ENCODE measurements at places on chromosomes 11 and 22. TPM values are rescaled to one million over a fixed set of nuclear protein-coding genes. Genes with fewer than 3 reads are reported as not detected.

DNA sequence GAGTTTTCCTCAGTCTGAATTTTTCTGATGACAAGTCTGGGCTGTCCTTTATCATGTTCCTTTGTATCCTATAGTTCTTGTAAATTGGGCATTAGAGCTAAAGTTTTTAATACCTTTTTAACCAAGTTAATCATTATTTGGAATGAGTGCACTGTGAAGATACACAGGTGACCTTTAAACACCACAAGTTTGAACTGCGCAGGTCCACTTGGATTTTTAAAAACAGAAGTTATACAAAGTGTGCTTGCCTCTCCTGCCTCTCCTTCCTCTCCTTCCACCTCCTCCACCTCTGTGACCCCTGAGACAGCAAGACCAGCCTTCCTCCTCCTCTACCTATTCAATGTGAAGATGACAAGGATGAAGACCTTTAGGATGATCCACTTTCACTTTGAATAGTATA is 4.4 kb upstream of the TCP11L1 start:
- peak; percentile 51 for DNase-seq

DNA sequence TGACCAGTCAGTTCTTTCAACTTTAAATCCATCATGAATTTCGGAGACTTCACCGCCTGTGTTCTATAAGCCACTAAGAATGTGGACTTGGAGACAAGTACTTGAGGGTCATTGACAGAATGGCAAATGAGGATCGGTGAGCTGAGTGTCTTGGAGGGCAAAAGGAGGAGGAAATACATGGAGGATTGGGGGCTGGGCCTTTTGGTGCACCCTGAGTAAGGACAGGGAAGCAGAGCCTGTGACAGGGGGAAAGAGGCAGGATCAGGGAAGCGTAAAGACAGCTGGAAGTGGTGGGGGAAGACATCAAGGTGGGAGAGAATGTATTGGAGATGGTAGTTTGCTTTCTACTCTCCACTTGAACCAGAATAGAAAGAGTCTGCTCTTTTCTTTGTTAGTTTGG is 70.4 kb upstream of the MTMR2 start:
- DNase-seq = no peak

GRCh38 chr22:29130476-29130875 is 57.6 kb downstream of the KREMEN1 start:
- DNase-seq = no peak

GRCh38 chr11:134223121-134223520 is 646 bp downstream of the NCAPD3 start:
- DNase-seq = peak; percentile 4

DNA sequence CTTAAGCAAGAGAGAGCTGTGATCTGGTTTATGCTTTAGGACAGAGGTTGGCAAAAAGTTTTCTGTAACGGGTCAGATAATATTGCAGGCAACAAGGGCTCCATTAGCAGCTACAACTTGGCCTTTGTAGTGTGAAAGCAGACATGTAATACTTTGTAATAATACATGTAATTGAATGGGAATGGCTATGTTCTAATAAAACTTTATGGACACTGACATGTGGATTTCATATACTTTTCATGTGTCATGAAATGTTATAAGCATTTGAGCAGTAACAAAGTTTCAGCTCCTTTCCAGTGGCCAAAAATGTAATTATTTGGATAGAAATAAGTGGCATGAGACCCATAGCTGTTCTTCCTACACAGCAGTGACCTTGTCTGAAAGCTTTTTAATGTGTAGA is 3.1 kb downstream of the DYNC2H1 start:
- DNase-seq = no peak

DNA sequence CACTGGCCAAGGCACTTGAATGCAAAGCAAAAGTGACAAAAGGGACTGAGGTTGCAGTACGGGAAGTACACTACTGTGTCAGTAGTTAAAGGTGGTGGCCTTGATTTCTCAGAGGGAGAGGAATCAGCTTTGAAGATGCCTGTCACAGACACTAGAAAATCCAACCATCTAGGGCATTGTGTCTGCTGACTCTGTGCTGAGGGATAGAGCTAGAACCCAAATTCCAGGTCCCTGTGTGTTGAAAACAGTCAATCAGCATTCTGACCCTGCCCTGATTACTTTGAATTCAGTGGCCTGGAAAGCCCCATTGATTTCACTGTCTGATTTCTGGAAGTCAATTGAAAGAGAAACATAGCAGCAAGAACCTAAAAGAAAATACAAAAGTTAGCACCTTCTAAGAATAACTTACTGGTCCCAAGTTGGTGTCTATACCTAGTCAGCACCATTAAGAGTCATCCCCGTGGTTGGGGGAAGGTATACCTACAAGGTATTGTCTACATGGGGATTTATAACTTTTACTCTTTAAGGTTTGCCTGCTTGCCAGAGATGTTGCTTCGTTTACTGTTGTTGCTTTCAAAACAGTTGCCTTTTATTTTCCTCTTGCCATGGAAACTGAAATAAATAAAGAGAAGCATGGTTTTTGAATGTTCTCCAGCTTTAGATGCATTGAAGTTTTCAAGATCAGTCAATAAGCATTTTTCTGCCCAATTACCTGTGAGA is 97.3 kb downstream of the PDHX start:
- DNase-seq = no peak

GRCh38 chr11:86150847-86151173 is 81.9 kb upstream of the PICALM start:
- no peak for DNase-seq

- DNase-seq = peak; percentile 85
These were observed 2.4 kb downstream of the UCP2 start for GRCh38 chr11:73980001-73980961.

- DNase-seq = no peak
These were observed 2.9 kb downstream of the SLC35C1 start for GRCh38 chr11:45807792-45808238.

DNA sequence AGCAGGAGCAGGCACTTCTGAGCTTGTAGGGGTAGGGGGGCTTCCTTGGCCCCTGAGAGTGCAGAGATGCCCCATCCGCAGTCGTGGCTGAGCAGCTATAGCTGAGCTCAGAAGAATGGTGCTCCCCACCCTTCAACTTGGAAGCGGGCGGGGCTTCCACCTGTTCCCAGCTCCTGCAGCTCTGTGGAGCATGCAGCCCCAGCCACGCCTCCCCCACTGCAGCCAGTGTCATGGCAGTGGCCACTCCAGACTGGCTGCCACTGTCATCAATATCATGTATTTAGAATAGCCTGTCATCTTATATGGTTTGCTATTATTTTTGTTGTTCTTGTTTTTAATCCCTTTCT is 213.1 kb downstream of the LRRC4C start:
- no peak for DNase-seq

- DNase-seq = no peak
These were observed 890.2 kb downstream of the NTM start for GRCh38 chr11:132260636-132261035.

- no peak for DNase-seq
These were observed 694.8 kb upstream of the CCDC179 start for GRCh38 chr11:23555085-23555484.

DNA sequence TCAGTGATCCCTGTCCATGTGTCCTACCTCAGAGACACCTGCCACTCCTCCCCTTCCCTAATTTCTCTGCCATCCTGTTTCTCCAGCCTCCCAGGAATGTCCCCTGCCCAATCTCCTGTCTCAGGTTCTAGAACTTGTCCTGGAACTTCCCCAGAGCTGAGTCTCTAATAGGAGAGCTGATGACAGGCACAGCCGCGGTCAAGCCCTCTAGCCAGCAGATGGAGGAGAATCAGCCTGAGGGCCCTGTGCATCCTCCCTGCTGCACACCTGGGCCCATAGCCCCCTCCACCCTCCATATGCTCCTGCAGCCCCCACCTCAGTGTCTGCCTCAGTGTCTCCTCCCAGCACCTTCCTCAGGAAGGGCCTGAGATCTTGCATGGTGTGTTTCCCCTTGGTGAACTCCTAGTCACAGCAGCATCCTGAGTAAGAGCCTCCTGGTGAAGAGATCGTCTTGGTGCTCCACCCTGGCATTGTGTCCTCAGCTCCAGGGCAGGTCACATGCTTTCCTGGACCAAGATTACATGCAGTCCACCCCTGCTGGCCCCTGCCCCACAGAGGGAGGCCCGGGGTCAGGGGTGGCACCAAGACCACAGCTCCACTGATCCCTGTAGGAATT is 43.9 kb upstream of the VPREB1 start:
- no peak for DNase-seq

GRCh38 chr11:59151761-59152160 is 9.1 kb downstream of the FAM111A start:
- no peak for DNase-seq

DNA sequence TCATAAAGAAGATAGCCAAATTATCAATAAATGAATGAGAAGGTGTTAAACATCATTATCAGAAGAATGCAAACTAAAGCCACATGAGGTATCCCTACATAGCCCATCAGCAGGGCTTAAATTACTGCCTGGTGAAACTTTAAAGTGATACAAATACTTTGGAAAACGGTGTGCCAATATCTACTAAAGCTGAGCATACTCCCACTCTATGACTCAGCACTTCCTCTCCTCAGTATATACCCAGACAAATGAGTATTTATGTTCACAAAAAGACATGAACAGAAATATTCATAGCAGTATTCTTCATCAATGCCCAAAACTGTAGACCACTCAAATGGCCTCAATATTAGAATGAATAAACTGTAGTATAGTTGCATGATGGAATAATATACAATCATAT is 284.6 kb upstream of the ZC3H12C start:
- no peak for DNase-seq

DNA sequence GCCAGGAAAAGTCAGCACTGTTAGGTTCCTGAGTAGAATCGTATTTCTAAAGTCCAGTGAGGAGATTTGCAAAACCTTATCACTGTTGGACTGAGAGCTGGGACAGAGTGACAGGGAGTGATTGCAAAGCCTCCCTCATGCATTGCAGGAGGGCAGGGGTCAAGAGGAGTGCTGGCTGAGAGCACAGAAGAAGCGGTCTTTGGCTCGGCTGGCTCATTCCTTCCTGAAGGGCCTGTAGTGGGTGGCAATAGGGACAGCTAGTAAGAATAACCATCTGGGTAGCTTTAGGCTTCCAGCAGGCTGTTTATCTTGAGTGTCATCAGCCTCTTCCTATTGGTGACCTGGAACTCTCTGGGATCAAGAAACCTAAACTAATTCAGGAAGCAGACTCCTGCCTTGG is 53.4 kb downstream of the CD44 start:
- peak; percentile 52 for DNase-seq

DNA sequence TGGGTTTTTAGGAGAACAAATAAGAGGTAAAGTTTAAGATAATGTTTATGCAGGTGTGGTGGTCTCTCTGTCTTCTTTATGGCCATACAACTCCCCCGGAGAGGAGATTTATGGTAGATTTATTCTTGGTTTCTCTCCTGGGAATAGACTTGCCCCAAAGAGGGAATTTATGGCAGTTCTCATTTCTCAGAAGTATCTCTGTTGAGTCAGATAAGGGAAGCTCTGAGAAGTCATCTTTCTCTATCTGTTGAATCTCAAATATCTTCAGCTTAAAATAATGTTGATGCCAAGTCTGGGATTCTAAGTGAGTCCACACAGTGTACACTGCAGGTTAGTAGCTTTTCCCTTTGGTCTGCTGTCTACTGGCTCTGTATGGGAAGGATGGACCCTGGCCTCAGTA is 276.4 kb upstream of the PLET1 start:
- no peak for DNase-seq

DNA sequence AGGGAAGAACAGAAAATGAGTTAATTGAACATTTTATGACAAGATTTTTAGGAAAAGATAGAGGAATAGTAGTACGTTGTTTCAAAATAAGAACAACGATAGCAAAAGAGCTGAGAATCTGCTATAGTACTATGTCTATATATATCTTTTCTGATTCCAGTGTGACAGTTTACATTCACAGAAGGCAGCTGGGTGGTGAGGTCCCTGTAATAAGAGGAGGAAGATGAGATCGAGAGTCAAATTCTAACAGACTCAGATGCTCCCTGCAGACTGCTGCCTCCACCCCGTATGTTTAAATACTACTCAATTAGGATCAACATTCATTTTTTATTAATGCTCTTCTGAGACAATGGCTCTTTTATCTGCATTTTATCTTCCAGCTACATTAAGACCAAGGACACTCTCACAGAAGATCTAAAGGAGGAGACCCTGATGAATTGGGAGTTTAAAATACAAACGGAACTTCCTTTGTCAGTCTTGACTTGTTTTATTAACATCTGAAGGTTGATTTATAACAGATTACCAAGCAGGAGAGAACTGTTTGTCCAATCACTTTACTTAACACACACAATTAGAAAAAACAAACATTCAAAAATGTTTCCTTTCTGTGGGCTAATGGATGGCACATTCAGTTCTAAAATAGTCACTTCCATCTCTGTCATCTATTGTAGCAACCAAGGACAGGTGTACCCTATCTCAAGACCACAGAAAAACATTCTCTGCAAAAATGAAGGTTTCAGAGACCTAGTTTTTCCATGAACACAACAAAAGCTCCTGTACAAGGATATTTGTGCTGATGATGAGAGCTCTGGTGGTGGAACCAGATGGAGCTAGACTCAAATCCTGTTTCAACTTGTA is 240.2 kb downstream of the CADM1 start:
- no peak for DNase-seq

GRCh38 chr22:49739138-49739537 is 88.5 kb downstream of the BRD1 start:
- DNase-seq = no peak

DNA sequence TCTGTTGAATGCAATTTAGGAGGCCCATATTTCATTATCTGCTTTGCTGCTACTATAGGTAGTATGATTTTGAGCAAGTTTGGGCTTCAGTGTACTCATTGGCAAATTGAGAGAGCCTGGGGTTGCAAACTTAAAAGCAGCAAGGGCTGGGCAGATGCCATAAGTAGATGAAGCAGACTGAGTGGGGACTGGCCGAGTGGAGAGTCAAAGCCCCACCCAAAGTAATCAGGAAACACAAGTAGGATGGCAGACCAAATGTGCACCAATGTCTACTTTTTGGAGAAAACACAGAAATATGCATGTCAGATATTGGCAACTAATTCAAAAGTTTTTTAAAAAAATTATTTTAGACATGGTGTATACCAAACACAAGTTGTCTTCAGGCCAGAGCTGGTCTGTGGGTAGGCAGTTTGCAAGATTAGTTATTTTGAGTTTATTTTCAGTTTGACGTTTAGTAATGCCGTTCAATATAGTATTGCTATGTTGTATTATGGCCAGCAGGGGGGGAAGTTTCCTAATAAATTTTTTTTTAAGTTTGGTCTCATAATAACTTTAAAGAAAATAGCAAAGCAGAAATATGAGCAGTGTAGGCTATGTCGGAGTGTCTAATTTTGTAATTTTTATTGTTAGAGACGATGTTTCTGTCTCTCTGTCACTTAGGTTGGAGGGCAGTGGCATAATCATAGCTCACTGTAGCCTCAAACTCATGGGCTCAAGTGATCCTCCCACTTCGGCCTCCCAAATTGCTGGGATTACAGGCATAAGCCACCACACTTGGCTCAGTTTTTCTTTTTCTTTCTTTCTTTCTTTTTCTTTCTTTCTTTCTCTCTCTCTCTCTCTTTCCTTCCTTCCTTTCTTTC is 105.1 kb downstream of the HIPK3 start:
- DNase-seq = peak; percentile 48

- no peak for DNase-seq
These were observed 198.8 kb downstream of the FAT3 start for GRCh38 chr11:92423115-92424034.

Gene DRD2
- not detected for polyA plus RNA-seq

Gene CSRP3
- 0.09 TPM for polyA plus RNA-seq

Gene TEAD1
- polyA plus RNA-seq = 10.9 TPM

Gene TBX10
- polyA plus RNA-seq = 14.4 TPM

Gene TTC12
- polyA plus RNA-seq = 6.9 TPM

Gene GALNT18
- 18.9 TPM for polyA plus RNA-seq

Gene GLYATL2
- polyA plus RNA-seq = not detected

Gene AQP11
- 10.3 TPM for polyA plus RNA-seq

All from small intestine (tissue), 16 donors.